ENCODE measurements at places on chromosomes 6 and 20.

DNA sequence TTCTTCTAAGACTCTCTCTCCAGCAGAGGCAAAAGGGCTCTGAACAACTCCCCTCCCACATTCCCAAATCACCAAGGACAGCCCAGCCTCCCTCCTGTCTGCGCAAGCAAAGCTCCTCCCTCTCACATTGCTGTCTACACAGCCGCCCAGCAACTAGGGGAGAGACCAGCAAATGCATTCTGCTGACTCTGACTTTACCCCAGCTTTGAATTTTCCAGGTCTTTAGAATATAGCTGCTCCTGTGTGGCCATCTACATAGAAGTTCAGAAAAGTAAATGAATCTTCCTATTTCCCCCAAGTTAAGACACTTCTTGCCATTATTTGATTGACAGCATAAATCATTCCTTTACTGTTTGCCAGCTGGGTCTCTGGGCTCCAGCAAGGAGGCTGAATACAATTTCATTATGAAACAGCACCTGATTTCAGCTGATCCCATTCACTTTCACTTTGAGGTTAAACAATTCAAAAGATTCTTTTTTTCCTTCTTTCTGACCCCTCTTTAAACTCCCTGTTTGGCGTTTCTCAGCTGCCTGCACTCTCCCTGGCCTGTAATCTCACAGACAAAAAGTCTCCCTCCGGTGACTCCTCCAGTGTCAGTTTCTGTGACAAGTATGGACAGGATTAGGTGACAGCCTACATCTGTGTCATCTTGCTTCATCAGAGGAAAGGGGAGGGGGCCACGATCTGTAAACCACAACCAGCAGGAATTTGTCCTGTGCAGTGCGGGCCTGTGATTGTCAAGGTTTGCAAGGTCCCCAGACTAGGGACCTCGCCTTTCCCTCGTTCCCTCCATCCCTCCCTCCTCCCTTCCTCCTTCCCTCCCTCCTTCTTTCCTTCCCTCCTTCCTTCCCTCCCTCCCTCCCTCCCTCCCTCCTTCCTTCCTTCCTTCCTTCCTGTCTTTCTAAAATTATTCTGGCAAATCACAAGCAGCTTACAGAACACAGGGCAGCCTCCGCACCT is 205.6 kb upstream of the RIN2 start:
- no peak for DNase-seq

GRCh38 chr6:104281370-104281769 is 578.3 kb downstream of the HACE1 start:
- no peak for DNase-seq

DNA sequence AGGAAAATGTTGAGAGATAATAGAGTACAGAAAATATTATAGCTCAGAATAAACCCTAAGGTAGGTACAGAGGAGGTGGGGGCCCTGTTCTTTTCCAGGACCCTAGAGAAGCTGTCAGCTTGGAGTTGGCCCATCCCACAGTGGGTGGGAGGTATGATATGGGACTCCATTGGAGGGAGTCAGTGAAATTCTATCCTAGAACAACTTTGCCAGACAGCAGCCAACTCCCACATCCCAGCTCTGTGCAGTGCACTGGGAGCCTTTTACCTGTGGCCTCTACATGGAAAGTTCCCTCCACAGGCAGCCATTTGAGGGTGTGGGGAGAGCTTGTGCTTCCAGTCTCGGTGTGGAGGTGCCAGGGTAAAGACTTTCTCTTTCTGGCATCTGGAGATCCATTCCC is 36.8 kb upstream of the CLIC5 start:
- no peak for DNase-seq

GRCh38 chr6:54076159-54076789 is 35.0 kb upstream of the MLIP start:
- no peak for DNase-seq

- no peak for DNase-seq
Observed at GRCh38 chr6:108521616-108522107, 39.1 kb upstream of the FOXO3 start.

DNA sequence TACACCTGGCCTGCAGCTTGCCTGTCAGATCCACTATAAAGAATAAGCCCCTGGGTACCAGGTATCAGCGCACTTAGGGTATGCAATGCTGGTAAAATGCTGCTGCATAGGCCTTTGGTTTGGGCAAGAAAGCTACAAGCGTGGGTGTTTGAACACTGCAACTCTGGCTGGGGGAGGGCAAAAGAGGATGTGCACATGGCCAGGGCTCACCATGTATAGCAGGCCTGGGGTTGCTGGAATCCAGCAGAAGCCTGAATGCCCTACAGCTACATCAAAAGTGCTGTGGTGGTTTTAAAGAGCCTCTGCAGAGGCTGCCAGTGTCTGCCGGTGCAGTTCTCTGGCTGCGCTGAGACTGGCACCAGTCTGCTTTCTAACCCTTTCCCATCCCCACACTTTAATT is 51.7 kb downstream of the UQCC1 start:
- no peak for DNase-seq

GRCh38 chr6:160398674-160399271 is 50.6 kb downstream of the SLC22A3 start:
- DNase-seq = no peak

DNA sequence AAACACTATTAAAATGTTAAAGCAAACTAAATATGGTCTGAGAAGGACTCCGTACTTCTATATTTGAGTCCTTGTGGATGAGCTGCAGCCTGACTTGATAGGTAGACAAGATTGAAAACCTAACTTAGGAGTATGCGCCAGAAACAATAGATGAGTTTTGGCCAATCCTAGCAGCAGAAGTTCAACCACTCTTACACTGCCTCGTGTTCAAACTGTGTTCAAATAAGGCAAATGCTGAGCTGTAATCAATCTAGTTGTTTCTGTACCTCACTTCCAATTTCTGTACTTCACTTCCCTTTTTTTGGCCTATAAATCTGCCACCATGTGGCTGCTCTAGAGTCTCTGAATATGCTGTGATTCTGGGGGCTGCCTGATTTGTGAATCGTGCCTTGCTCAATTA is 13.2 kb upstream of the SERINC1 start:
- no peak for DNase-seq

DNA sequence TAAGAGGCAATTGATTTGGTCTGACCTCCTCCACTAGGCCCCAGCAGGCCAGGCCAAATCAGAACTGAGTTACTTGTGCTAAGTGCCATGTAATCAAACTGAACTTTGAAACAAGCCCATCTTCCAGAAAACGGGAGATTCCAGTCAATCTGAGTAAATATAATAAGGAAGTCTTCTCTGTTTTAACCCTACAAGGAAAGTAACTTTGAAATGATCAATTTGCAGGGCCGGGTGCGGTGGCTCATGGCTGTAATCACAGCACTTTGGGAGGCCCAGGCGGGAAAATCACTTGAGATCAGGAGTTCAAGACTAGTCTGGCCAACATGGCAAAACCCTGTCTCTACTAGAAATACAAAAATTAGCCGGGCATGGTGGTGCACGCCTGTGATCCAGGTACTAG is 2.0 kb upstream of the SHLD1 start:
- DNase-seq = no peak

- DNase-seq = peak; percentile 23
Observed at GRCh38 chr20:49979030-49979832, 3.5 kb upstream of the SNAI1 start.

DNA sequence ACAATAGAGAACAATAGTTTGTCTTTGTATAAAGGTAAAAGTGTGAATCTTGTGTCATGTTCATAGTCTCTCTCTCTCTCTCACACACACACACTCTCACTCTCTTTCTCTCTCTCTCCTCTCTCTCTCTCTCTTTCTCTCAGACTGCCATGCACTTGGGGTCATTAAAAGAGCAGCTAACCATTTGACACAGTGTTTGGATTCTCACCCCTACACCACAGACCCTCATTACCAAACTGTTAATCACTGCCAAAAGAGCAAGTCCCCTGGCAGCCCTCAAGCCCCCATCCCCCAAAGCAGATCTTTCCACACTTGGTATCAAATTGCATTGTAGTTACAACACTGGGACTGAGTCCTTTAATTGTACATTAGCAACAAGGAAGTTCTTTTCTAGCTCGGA is 305.8 kb upstream of the RSPO3 start:
- DNase-seq = no peak

DNA sequence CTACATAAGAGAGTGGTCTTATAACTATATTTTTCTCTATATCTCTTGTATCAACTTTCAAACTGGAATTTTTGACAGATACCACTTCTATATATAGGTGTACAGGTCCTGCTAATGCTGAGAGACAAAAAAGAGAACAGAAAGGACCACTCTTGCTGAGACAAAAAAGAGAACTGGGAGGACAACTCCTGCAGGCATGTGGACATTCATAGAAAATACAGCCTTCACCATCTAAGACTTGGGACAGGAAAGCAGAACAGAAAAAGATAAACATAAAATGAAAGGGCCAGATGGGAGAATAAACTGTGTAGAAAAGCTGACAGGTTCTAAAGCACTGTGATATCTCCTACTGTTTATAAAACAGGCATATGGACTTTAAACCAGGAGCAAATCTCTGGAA is 541.0 kb upstream of the ADGRB3 start:
- DNase-seq = no peak

GRCh38 chr20:6265204-6265904 is 142.5 kb upstream of the FERMT1 start:
- DNase-seq = peak; percentile 5

GRCh38 chr20:2626853-2627541 is 25.4 kb upstream of the NOP56 start:
- no peak for DNase-seq

DNA sequence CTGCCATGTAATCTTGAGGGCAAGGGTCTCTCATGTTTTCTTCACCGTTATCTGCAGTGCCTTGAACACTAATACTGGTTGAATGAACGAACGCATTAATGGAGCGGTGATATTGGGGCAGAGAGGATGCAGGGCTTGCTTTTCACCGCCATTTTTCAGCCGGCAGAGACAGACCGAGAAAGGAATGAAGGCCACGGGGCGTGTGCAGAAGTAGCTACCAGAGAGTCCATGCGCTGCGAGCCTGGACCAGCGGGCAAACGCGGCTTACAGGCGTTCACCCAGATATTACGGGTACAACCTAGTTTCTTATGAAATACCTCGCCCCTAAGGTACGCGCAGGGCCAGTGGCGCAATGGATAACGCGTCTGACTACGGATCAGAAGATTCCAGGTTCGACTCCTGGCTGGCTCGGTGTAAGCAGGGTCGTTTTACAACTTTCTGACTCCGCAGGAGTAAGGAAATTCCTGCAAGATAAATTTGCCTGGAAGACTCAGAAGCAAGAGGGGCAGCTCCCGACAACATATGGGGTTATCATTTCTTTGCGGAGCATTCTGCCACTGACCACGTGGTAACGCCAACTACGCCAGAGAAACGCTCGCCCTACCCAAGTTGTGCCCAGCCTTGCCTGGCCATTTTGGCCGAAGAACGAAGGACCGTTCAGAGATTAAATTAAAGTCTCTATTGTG is 863 bp upstream of the HMGN4 start:
- DNase-seq = peak; percentile 96

- DNase-seq = no peak
Observed at GRCh38 chr20:40954521-40955165, 74.0 kb upstream of the TOP1 start.

DNA sequence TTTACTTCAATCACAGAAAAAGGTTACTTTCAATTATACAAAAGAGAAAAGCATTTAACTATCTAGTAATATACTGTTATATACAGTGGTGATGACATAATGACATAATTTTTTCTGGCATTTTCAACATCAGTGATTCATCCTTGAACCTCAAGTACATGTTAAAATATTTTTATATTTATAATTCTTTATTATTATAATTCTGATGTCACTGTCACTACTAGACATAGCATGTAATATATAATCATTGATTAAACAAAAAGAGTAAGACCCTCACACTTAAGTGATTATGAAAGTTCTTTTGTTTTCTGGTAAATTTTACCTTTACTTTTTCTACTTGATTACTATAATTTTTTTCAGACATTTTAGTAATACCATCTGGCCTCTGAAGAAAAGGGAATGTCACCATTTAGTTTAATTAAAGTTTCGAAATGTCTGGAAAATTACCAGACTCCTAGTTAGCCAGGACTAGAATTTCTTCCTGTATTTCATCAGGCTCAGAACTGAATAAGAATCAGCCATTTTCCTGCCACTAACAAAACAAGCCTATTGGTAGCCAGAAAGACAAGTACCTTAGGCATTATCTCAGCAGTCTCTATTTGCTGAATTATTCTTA is 71.5 kb downstream of the FILIP1 start:
- DNase-seq = no peak

DNA sequence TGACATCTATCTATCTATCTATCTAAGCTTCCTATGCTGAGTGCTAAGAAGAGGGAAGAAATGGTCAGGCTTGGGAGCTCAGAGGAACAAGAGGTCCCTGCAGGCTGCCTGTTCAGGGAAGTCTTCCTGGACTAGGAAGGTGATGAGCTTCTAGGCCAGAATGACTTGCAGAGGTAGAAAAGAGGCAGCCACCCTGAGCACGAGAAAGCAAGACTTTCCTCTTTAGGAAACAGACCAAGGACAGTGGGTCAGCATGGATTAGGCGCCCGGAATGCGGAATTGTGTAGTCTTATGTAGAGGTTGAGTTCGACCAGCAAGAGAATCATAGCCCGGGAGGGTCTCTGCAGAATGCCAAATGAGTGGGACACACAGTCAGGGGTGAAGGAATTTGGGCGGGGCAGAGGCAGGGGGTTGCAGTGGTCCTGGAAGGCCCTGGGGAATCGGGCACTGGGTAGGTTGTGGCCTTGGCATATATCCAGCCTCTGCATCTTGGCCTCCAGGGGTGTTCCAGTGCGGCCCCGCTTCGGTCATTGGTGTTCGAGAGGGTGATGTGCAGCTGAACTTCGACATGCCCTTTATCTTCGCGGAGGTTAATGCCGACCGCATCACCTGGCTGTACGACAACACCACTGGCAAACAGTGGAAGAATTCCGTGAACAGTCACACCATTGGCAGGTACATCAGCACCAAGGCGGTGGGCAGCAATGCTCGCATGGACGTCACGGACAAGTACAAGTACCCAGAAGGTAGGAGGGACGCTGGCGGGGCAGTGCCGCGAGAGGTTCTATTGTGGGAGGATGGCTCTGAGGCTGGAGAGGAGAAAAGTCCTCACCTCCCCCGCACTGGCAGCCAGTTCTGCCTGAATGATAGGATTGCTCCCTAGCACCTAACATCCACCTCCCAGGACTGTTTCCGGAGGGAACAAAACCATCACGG is 32.1 kb downstream of the TGM3 start:
- DNase-seq = no peak

- no peak for DNase-seq
Observed at GRCh38 chr6:10424040-10424439, 9.2 kb upstream of the TFAP2A start.

GRCh38 chr20:46648903-46649649 is 2.2 kb downstream of the SLC13A3 start:
- no peak for DNase-seq

GRCh38 chr6:48869595-48869994 is 593.5 kb downstream of the MMUT start:
- DNase-seq = no peak

GRCh38 chr6:110755411-110755834 is 59.8 kb downstream of the CDK19 start:
- no peak for DNase-seq
